ENCODE measurements at places on chromosomes 16 and 17. TPM values are rescaled to one million over a fixed set of nuclear protein-coding genes. Genes with fewer than 3 reads are reported as not detected.

GRCh38 chr17:80441133-80441578 lies 26.2 kb downstream of the ENDOV start:
- DNase-seq, result peak; percentile 62

GRCh38 chr17:58756246-58757161 lies 850 bp downstream of the PPM1E start:
- DNase-seq, result peak; percentile 12

GRCh38 chr17:60077672-60078519 lies 825 bp downstream of the HEATR6 start:
- peak; percentile 77 for DNase-seq

- peak; percentile 59 for DNase-seq
Observed at GRCh38 chr16:31477220-31478216, 5.4 kb upstream of the SLC5A2 start.

- DNase-seq, result no peak
Observed at GRCh38 chr17:56451629-56452028, 141.9 kb upstream of the NOG start.

DNA sequence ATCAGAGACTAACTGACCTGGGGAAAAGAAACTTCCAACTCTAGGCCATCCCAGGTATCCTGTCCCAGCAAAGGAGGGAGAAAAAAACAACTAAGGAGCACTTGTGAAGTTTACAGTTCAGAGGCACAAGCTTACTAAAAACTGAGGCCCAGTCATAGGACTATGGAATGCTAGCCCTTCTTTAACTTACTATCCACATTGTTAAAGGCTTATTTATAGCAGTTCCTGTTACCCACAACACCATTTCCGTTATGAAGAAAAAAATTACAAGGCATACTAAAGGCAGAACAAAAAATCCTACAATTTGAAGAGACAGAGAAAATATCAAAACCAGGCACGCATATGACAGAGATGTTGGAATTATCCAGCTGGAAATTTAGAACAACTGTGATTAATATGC lies 159.1 kb downstream of the CDH11 start:
- no peak for DNase-seq

DNA sequence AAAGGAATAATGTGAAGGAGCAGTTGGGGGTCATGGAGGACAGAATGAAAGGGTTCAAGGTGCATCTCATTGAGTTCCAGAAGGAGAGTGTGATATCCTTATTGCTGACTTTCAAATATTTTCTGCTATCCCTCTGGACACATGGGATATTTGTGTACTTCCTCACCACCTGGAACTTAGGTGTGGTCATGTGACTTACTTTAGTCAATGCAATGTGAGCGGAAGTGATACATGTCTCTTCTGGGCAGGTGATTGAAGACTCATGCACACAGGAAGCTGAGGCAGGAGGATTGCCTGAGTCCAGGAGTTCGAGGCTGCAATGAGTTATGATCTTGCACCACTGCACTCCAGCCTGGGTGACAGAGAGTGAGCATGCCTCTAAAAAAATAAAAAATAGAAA lies 36.7 kb upstream of the TANC2 start:
- no peak for DNase-seq

DNA sequence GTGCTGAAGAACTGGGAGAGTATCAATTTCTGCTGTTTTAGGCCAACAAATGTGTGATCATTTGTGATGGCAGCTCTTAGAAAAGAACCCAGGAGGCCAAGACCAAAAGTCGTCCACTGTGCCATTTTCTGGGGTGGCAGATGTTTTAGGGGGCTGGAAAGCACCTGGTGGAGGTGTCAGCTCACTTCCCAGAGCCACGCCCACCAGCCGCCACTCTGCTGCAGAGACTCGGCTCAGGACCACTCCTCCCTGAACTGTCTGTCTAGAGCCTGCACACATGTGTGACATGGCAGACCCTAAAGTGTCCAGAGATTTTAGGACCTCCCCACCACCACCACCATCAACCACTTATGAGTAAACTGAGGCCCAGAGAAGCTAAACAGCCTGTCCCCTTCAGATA lies 23.9 kb upstream of the RPL38 start:
- DNase-seq, result no peak

GRCh38 chr16:82043680-82044584 lies 8.9 kb downstream of the HSD17B2 start:
- no peak for DNase-seq

DNA sequence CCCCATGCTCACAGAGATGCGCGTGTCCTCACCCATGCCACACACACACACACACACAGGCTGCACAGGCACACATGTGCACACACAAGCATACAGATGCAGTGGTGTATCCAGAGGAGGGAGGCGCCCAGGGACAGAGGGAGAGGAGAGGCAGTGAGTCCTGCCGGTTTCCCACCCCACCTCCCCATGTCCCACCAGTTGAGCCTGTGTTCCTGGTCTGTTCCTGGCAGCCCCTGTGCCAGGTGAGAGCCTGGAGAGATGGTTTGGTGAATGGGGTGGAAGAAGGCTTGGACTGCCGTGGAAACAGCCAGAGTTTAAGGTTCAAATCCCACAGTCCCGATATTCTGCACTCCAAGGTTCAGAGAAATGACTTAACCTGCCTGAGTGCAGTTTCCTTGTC lies 10.2 kb upstream of the FADS6 start:
- DNase-seq, result no peak

CACNG5 gene
- total RNA-seq, result not detected

TAC4 gene
- not detected for total RNA-seq

CHAD gene
- not detected for total RNA-seq

ARHGDIG gene
- total RNA-seq, result not detected

GJC1 gene
- total RNA-seq, result 2.7 TPM

SOST gene
- not detected for total RNA-seq

ZNF205 gene
- not detected for total RNA-seq

ARL6IP1 gene
- 125 TPM for total RNA-seq

All from activated CD4-positive, alpha-beta memory T cell treated with anti-CD3 and anti-CD28 coated beads for 36 hours (primary cell).